Hippocampal formation (tissue), 2 donors: ENCODE measurements at places on chromosomes 4 and X.

DNA sequence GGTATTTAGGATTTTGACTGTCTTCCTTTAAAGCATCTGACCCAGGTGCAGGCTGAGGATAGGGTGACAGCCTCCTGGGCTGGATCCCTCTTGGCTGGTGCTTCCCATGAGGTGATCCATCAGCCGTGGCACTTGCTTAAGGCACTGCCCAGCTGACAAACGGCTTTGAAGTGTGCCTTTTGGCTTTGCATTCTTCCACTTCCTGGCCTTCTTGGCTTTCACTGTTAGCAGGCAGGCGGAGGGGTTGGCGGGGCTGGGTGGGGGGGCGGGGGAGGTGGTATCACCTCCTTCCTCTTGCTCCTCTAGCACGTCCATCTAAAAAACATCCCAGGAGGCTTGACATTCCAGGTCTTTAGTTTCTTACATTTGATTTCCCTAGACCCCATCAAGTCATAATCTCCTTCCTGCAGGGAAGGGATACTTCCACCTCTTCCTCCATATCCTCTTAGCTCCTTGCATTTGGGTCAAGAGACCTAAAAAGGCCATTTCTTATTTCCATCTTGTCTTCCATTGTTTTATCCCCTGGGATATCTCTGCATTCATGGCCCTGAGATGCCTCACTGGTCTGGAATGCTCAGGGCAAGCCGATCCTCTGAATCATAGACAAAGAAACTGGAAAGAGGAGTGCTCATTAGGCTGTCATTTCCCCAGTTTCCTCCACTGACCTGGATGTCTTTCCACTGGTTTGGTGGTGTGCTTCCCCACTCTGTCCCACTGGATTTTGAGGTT, 11.3 kb upstream of the APLN start:
- DNase-seq = no peak

DNA sequence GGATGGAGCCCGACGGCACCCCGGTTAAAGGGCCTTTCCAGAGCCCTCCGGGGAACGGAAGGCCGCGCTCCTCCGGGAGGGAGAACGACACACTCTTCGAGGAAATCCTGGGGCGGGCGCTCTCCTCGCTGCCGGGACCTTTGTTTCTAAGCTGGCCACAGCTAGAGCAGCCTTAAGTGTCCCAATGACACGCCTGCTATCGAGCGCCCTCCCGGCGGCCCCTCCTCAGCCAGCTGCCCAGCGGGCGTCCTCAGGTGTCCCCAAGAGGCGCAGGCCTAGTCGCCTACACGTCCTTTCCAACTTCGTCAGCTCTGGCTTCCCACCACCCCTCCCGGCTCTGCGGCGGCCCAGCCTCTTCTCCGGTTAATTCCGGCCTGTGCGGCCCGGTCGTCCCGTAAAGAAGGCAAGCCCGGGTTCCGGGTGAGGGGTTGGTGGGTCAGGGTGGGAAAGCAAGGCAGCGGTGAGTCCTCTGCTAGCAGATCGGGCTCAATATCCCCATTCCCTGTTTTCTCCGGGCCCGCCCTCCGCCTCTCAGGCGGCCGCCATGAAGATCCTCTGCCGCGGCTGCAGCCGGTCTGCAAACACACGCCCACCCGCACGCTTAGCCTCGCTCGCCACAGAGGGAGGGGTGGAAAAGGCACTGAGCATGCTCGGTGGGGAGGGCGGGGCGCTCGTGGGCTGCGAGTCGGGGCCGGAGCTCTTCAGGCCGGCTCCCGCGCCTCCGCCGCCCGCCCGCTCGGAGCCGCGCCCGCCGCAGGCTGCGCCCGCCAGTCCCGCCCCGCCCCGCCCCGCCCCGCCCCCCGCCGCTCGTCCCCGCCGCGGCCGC, at the start of gene RAP1GDS1:
RAP1GDS1 (plus strand) TSS at position 806 of the 826 bp plus-strand sequence. CDS start 182 bp downstream, outside the sequence.
- DNase-seq = peak; percentile 94

- DNase-seq = no peak
These were observed 68.6 kb downstream of the BEND4 start for GRCh38 chr4:42083816-42084215.

DNA sequence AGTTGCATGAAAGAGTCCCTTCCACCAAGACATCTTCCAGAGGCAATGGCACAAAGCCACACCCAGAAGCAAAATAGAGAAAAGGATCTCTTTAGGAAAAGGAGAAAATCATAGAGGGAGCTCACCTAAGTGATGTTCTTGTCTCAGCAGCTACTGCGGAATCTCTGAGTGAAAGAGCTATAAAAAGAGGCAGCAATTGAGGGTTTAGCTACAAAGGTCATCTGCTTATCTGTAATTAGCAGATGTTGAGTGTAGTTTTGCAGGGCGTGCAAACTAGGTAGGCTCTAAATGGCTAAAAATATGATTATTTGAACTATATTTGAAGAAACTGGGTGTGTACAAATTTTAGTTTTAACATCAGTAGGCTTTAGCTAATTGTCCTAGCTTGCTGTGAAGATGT, 276.0 kb downstream of the HS3ST1 start:
- no peak for DNase-seq

- no peak for DNase-seq
These were observed 267.3 kb downstream of the BCOR start for GRCh38 chrX:39830414-39830813.

DNA sequence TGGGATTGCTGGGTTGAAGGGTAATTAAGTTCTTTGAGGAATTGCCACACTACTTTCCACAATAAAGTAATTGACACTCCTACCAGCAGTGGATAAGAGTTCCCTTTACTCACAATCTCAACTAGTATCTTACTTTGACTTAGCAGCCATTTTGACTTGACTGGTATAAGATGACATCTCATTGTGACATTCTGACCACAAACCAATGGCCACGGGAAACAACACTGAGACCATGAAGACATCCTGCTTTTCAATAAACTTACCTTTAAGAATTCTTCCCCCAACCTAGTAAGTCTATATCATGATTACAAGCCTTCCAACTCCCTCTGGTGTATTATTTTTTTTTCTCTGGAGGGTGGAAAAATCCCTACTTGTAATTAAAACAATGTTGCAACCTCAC, 66.9 kb upstream of the WDR1 start:
- no peak for DNase-seq

DNA sequence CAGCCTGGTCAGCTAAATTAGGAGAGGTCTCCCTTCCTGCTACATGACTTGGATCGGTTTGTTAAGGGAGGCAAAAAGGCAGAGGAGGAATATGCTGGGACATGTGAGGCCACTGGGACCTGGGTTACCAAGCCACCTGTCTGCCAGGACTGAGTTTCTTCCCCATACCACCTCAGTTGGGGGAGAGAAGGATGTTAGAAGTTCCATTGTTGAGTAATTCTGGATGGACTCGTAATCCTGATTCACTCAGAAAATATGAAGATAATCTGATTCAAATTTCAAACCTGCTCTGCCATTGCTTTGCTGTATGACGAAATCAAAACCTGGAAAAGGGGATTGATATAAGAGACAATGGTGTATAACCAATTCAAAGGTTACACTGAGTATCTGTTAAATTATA, 97.4 kb upstream of the S100G start:
- no peak for DNase-seq

- no peak for DNase-seq
These were observed 399.3 kb downstream of the FAT4 start for GRCh38 chr4:125714049-125714448.

DNA sequence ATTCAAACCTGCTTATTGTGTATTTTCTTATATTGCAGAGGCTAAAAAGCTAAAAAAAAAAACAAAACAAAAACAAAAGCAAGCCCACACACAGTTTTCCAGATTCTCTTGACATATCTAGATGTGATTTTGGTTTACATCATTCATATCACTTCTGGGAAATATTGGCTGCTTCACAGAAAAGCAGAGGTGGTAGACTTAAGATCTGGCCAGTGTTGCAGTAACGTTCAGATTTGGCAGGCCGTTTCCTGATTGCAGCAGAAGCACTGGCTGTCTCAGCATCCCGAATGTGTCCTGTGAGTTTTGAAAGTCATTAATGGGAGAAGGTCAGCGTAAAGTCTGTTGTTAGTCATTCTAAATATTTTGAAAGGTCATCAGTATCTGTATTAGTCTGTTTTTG, 2062.0 kb downstream of the ARAP2 start:
- no peak for DNase-seq

GRCh38 chrX:19794690-19795089, 92.7 kb downstream of the SH3KBP1 start:
- no peak for DNase-seq

- no peak for DNase-seq
These were observed 10.5 kb downstream of the PTTG2 start for GRCh38 chr4:37970702-37971101.

DNA sequence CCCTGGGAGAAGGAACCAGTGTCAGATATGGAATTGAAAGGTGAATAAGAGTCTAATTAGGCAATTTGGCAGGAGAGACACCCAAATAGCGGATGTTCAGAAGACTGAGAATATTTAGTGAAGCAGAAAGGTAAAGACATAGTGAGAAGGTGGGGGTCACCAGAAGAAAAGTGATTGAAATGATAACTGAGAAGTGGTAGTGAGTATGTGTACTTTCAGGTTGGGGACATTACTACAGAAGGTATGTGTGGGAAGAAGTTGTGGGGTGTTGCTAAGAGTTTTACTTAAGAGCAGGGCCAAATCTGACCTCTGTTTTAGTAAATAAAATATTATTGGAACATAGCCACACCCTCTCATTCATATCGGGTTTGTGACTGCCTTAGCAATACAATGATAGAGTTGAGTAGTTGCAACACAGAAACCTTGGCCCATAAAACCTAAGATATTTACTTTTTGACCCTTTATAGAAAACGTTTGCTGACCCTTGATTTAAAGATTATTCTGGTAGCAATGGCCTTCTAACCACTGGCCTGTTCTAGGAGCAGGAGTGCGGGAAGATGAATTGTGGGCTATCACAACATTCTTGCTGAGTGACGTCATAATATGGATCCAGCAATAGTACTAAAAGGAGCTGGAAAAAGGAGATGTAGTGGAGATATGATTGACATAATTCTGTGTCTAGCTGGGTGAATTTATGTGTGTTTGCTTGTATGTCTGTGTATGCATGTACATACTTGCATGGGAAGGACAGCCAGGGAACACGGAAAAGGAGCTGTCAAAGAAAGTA, 115.3 kb downstream of the HS3ST1 start:
- DNase-seq = no peak

GRCh38 chrX:10156199-10157031, at the start of gene CLCN4:
Gene CLCN4, plus strand, starts transcription at chrX:10156975. Its CDS starts 28,058 bp downstream, at chrX:10185033.
- DNase-seq = peak; percentile 64

- DNase-seq = no peak
These were observed 61.4 kb downstream of the WFS1 start for GRCh38 chr4:6331018-6331417.

- DNase-seq = no peak
These were observed 466 bp downstream of the DLG3 start for GRCh38 chrX:70444946-70445656.

DNA sequence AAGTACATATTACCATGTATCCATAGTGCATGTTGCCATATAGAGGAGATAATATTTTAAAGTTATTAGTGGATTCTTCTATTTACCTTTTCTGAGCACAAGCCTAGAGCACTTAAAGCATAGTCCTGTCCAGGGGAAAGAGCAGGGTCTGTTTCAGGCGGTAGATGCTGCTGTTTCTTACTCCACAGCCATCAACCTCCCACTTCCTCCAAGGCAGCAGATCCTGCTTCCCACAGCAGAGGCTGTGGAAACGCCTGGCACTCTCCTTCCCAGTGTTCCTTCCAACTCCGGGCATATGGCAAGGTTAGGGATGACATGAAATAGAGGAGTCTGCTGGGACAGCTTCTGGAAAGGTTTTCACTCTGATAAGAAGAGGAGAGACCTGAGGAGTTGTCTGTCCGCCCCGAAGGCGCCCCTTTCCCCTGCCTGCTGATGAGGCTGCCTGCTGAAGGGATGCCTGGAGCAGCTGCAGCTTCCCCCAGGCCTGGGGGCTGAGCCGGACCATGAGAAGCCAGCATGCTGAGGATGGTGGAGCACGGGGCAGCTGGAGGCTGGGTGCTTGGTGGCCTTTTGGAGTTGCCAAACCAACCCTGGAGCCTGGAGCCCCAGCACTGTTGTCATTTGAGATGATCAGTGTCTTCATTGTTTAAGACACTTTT, 43.9 kb upstream of the SLC25A4 start:
- DNase-seq = no peak

- peak; percentile 17 for DNase-seq
These were observed 26.8 kb upstream of the GRXCR1 start for GRCh38 chr4:42865572-42866189.

- DNase-seq = no peak
These were observed 879.9 kb downstream of the ARAP2 start for GRCh38 chr4:35364321-35364870.

DNA sequence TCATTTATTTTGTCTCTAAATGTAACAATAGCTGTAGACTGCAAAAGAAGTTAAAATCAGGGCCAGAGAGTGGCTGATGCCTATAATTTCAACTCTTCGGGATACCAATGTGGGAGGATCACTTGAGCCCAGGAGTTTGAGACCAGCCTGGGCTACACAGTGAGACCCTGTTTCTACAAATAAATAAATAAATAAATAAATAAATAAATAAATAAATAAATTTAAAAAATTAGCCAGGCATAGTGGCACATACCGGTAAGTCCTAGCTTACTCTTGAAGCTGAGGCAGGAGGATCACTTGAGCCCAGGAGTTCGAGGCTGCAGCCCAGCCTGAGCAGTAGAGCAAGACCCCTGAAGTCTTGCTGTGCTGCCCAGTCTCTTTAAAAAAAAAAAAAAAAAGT, 79.1 kb downstream of the WWC2 start:
- no peak for DNase-seq

GRCh38 chr4:54659313-54659712, 1.6 kb downstream of the KIT start:
- no peak for DNase-seq

- DNase-seq = no peak
These were observed 448.9 kb upstream of the AMOT start for GRCh38 chrX:113289503-113289902.

- DNase-seq = no peak
These were observed 433 bp upstream of the COQ2 start for GRCh38 chr4:83285055-83285407.

DNA sequence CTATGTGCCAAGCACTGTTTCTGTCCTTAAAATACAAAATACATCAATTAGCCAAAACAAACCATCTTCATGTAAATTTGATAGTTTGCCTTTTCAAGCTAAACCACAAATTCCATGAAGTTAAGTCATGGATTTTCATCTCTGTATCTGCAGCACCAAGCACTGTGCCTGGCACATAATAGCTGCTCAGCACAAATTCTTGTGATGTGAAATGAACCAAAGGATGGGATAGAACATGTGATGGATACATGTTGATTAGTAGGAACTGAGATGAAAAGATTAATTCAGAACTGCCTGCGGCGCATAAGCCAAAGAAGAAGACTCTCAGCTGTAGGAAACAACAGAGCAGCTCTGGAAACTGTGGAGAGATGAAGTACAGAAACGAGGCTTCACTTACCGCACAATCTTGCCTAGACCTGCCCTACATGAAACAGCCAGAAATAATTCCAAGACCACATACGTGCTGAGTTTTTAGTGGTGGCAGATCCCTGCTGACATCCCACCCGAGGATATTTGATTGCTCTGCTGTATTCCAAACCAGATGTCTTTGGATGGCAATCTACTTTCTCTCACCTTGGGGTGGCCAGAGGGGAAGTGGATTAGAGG, 40.9 kb upstream of the DCLK2 start:
- DNase-seq = no peak

DNA sequence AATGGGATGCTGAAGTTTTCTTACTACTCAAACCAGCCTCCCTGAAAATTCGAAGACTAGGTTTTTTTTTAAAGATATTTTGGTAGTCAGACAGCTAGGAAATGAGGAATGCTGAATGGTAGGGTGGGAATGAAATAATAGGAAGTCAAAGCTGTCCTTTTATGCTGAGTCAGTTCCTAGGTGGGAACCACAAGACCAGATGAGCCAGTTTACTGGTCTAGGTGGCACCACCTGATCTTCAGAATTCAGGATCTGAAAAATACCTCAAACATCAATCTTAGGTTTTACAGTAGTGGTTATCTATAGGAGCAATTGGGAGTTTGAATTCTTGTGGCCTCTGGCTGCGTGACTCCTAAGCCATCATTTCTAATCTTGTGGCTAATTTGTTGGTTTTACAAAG, 183.1 kb upstream of the GALNT7 start:
- no peak for DNase-seq
